Stimulated activated CD8-positive, alpha-beta memory T cell treated with anti-CD3 and anti-CD28 coated beads, Interleukin-15, amount 100 ng/mL, for 24 hours (primary cell): ENCODE measurements at places on chromosomes 16 and 17.

DNA sequence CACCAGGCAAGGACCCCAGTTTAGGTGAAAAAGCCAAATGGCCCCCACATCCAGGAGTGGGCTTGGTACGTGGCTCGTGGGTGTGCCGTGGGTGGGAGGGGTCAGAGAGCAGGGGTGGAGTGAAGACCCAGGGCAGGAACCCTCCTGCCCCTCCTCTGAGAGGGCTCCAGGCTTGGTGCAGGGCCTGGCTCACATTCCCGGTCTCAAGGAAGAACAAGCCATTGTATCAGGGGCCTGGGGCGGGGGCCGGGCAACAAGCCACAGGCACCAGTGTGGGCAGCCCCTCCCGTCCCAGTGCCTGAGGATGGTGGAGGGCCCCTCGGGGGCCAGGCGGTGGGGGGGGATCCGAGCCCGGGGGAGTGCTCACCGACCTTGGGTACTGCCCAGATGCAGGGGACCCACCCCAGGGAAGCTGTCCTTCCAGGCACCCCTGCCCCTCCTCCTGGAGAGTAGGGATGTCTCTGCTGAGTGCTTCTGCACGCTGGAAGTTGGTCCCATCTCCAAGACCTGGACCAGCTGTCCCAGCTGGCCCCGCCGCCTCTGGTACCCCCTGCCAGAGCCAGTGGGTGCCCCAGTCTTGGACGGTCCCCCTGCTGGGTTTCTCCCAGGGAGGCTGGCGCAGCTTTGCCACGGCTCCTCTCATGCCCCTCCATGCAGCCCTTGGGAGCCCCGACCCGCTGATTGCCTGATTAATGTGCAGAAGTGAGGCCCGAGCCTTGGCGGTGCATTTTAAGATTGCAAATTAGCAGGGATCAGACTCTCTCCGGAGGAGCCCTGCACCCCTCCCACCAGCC lies 83.7 kb downstream of the RTN4RL1 start:
- no peak for DNase-seq

DNA sequence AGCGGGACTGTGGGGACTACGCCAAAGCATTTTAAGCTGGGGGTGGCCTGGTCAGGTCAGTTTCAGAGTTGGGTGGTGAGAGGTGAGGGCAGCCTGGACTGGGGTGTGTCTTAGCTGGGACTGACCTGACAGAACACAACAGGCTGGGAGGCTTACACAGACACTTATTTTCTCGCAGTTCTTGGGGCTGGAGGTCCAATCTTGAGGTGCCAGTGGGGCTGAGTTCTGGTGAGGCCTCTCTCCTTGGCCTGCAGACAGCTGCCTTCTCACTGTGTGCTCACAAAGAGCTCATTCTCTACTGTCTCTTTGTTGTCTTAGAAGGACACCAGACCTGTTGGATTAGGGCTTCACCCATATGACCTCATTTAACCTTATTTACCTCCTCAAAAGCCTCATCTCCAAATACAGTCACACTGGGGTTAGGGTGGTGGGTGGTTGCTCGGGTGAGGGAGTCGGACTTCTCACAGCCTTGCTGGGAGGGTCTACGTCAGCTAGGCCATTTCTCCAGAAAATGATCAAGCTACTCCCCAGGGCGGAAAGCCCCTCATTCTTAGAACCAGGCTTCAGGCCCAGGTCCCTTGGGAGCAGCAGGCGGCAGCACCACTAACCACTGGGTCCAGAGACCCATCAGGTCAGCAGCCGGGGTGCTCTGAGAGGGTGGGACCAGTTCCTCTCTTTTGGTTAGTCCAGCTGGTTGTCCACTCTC lies 149.3 kb downstream of the RAB11FIP4 start:
- DNase-seq = no peak

GRCh38 chr17:8470447-8471047 lies 34.9 kb downstream of the NDEL1 start:
- no peak for DNase-seq

- DNase-seq = no peak
These were observed 290.4 kb downstream of the MAP2K6 start for GRCh38 chr17:69704935-69705334.

GRCh38 chr17:57586196-57586740 lies 158.8 kb downstream of the CCDC182 start:
- no peak for DNase-seq

GRCh38 chr16:51306116-51306515 lies 155.0 kb upstream of the SALL1 start:
- DNase-seq = no peak

DNA sequence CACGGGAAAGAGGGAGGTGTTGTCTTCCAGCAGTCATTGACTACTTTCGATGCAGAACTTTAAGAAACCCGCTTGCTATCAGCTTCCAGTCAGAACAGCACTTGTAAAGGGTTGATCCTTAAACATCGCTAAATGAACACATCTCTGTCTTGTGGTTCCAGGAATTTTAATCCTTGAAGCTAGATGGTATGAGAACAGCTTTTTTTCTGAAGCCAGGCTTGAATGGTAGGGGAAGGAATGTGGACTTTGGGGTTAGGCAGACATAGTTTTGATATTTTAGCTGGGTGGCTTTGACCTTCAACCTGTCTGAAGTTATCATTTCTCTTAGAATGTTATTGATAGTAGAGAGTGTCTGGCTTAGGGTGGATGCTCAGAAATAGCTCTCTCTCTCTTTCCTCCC lies 81.1 kb downstream of the RGS9 start:
- no peak for DNase-seq

- DNase-seq = no peak
These were observed 1.9 kb upstream of the SALL1 start for GRCh38 chr16:51152691-51153576.

GRCh38 chr17:4476017-4476416 lies 22.7 kb upstream of the SPNS2 start:
- no peak for DNase-seq
